Naive thymus-derived CD8-positive, alpha-beta T cell (primary cell): ENCODE measurements at places on chromosomes 4 and X.

DNA sequence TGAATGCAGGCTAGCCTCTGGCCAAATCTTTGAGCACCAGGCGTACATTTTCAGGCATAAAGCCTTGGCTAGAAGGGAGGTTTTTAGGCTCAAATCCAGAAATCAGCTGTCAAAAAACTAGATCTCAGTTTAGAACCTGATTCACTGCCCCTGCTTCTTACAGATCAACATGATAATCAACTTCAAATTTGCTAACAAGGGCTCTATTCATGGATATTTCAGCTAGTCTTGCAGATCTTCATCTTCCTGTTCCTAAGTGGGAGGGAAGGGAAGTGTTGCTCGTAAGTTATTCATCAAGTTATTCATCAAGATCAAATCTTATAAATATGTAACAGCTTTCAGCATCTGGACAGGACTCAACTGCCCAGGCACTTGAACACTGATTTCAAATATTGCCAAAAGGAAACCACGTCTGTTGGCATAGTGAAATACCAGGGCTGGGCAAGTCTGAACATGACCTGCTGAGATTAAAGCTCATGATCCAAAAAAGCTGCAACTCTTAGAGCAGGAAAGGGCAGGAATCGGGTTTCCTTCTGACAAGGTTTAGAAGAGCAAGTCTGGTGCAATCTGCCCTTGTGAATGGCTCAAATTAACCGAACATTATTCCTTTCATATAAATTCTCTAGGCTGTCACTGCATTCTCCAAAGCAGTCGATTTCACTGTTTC, 200.3 kb downstream of the PDGFC start:
- DNase-seq, result no peak

GRCh38 chr4:59644765-59645164, 1555.4 kb upstream of the ADGRL3 start:
- DNase-seq, result no peak

- DNase-seq, result no peak
Measured at GRCh38 chr4:122625156-122625555, 4.3 kb upstream of the IL21 start.

DNA sequence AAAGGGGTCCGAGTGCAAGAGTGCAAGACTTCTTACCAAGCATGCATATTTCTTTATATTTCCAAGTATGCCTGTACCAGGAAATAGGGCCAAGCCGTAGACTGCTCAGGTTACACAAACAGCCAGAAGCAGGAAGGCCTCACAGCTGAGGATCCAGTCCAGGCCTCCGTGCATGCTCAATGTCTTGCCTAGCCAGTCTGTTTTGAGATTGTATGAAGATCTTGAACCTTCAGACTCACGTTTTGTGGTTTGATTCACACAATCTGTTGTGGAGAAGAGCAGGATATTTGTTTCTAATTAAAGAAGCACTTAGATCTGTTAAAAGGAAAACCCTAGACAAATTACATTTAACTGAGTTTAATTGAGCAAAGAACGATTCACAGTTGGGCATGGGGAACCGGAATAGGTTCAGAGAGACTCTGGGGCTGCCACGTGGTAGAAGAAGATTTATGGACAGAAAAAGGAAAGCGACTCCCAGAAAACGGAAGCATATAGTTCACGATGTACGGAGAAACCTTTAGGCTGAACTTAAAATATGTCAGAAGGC, 1.2 kb downstream of the MGST2 start:
- DNase-seq, result no peak

DNA sequence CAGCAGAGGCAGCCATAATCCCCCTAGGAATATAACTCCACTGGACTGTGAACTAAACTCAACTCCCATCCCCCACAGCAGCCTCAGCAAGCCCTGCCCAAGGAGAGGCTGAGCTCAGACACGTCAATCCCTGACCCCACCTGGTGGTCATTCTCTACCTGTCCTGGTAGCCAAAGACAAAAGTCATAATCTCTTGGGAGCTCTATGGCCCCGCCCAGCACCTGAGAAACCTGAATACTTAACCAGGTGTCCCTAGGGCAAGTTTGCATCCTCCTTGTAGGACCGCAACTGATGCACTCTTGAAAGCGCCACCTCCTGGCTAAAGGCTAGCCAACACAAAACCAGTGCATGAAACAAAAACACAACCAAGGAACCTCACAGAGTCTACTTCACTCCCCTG, 18.4 kb downstream of the CT47B1 start:
- DNase-seq, result no peak

DNA sequence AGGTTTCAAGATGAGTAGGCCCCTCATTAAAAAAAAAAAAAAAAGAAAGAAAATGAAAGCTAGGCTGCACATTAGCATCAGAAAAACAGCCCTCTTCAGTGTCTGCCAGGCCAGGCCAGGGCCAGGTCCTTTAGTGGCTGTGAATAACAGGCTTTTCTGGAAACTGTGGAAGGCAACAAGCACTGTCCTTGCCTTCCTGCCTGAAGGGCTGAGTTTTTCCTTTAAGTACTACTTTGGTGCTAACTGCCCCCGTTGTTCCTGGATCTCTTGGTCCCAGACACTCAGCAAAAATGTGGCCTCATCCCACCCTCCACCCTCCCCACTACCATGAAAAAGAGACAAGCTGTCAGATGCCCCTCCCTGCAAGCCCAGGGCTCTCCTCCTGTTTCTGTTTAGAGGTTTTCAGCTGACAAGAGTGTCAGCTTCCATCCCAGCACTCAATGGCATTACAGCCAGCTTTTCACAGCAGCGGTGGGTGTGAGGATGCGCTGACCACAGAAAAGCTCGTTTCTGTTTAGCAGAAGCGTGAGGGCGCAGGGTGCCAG, 174.2 kb downstream of the NHS start:
- no peak for DNase-seq

DNA sequence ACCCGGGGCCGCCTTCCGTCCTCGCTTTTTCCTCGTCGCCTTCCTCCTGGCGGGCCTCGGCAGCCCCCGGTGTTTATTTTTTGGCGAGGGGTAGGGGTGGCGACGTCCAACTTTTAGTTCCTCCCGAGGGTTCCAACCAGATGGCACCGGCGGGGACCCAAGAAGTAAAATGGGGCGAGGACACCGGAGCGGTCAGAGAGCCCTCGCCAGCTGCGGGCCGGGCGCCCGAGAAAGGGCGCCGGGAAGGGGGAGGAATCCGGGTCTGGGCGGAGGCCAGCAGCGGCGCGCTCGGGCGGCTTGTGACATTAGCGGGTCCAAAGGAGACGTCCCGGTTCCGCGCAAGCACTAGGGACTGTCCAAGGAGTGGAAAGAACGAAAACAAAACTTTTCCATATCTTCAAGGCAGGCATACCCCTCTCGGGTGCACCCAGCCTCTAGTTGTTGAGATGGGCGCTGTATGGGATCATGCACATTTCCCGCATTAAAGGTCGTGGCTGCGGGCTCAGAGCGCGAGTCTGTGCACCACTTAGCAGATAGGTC, 691 bp upstream of the USP46 start:
- DNase-seq, result no peak
